RCC 7860 (cell line): ENCODE measurements at places on chromosomes 3 and 15.

DNA sequence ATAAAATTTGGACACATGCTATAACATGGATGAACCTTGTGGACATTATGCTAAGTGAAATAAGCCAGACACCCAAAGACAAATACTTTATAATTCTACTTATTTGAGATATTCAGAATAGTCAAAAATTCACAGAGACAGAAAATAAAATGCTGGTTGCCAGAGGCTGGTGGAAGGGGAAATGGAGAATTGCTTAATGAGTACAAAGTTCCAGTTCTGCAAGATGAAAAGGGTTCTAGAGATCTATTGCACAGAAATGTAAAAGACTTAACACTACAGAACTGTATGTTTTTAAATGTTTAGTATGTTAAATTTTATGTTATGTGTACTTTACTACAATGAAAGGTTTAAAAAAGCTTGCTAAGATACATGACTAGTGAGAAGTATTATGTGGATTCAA lies 344.8 kb downstream of the CNTN3 start:
- DNase-seq: no peak

DNA sequence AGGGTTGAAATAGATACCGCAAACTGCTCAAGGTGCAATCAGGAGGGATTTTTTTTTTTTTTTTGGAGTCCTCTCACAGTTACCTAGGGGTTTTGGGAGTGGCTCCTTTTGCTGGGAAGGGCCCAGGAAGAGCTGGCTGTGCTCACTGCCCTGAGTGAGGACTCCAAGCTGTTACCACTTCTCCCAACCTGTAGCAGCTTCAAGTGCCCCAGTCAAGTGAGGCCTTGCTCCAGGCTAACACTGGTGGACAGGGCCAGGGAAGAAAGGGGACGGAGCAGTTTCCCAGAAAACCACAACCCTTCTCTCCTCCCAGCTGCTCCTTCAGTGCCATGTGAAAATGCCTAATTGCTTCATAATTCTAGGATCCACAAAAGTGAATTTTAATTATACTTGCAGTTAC lies 274.3 kb downstream of the SUCLG2 start:
- DNase-seq: no peak

DNA sequence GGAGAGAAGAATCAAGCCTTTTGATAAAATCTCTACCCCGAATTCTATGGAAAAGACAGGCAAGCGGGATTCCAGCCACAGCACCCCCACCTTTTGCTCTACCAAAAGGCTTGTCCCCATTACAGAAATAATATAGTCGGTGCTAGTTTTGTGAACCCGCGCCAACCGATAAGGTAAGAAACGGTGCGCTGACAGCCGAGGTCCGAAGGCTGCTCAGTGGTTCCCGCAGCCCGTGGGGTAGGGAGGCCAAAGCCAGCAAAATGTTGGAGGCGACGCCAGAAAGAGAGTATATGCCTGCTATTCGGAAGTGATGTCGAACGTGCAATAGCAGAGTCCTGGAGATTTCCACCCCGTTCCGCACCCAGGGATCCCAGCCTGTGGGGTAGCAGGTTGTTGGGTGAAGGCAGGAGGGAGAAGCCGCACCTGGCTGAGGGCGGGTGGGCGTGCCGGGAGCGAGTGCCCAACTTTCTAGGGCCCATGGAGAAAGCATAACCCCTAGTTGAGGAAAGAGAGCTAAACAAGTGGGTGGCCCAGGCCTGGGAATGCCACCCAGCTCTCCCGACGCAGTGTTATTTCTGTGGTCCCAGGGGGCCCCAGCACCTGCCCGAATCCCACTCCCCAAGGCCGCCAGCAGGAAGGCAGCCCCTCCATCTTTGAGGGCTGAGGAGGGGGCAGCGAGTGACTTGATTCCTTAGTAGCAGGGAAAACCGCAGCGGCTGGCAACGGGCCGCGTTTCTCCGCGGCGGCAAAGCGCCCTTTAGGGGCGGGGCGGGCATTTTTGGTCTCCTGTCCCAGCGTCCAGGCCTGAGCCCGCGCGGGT lies 7.9 kb upstream of the SOX2 start:
- DNase-seq: no peak

- DNase-seq: no peak
Measured at GRCh38 chr3:119870512-119870911, 88.6 kb downstream of the NR1I2 start.

GRCh38 chr3:131338948-131339640 lies 42.5 kb upstream of the NUDT16 start:
- peak; percentile 17 for DNase-seq

- peak; percentile 62 for DNase-seq
Measured at GRCh38 chr3:134369231-134369741, 5.0 kb downstream of the AMOTL2 start.

DNA sequence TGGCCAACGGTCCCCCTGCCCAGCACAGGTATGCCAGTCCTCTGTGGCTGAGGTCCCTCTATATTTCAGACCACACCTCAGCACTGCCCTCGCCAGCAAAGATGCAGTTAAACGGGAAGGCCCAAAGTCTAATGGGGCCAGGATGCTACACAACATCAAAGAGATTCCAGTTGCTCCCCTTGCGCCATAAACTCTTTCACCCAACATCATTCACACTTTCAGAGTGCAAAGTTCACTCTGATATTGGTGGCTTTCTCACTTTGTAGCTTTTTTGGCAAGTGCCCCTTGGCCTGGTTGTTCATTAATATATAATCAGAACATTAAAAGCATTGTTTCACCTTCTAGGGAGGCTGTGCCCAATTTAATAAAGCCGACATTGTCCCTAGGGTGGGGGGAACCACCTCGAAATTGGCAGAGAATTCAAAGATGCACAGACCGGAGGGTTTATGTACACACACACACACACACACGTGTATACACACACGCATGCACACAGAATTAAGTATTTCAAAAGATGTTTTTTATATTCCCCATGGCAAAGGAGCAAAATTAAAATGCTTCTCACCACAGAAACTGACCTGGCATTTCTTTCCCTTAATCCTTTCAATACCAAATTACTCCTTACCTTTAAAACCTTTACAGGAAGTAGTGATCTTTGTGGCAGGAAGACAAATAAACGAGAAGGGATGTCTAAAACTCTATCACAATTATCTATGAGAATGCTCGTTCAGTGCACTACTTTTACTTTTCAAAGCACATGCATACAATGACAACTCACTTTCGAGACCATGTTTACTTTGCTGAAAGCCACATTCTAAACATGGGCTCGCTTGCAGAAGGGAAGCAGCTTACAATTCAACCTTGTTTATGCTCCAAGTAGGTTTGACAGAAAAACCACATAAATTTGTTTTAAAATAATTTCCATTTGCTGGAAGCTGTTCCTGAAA lies 19.5 kb downstream of the LRIG1 start:
- no peak for DNase-seq
